Mesenteric fat pad (tissue), 1 donor: ENCODE measurements at places on chromosomes 7 and 10. TPM values are rescaled to one million over a fixed set of nuclear protein-coding genes. Genes with fewer than 3 reads are reported as not detected.

DNA sequence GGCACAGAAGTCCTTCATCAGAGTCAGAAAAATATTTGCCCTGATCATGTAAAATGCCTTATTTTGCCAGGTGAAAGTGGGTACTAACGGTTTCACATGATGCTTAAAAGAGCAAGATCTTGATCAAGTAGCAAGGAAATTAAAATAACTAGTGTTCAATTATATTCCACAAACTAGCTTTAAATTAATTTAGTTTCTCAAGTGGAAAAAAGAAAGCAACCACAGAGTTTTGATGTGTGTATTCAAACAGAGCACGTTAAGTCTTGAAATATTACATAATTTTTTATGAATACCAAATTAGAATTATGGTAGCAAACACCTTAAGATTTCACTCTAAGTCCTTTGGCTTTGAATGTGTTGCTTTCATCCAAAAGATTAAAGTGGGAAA is 47.3 kb downstream of the PIP4K2A start:
- DNase-seq = no peak

GRCh38 chr7:121873289-121874194 is 581 bp downstream of the PTPRZ1 start:
- DNase-seq = no peak

DNA sequence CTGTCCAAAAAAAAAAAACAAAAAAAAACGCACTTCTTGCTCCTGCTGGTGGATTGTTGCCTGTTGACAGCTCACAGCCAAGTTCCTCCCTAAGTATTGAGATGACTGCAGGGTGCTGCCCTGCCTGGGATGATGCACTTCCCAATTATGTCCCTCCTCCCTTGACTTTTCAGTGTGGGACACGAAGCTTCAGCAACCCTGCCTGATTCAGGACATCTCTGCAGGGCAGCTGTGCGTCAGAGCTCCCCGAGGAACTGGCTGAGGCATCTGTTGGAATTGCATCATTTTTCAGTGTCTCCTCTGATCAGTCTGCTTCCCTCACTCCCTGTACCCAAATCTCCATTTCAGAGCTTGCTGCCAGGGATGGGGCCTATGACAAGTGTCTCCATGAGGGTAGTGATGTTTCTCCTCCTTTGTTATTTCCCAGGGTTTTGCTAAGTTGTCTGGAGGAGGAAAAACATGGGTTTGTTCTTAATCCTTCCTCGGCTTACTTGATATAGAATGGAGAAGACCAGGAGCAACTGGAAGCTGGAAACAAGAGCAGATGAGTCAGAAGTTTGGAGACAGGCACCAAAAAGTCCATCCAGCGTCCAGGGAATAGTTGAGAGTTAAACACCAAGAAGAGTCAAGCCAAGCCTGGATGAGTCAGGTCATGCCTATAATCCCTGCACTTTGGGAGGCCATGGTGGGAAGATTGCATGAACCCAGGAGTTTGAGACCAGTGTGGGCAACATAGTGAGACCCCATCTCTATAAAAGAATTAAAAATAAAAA is 355.1 kb downstream of the GALNT17 start:
- no peak for DNase-seq

GRCh38 chr10:74949843-74950765 is 123.7 kb downstream of the KAT6B start:
- no peak for DNase-seq

- no peak for DNase-seq
These were observed 12.2 kb downstream of the BLNK start for GRCh38 chr10:96259150-96259549.

DNA sequence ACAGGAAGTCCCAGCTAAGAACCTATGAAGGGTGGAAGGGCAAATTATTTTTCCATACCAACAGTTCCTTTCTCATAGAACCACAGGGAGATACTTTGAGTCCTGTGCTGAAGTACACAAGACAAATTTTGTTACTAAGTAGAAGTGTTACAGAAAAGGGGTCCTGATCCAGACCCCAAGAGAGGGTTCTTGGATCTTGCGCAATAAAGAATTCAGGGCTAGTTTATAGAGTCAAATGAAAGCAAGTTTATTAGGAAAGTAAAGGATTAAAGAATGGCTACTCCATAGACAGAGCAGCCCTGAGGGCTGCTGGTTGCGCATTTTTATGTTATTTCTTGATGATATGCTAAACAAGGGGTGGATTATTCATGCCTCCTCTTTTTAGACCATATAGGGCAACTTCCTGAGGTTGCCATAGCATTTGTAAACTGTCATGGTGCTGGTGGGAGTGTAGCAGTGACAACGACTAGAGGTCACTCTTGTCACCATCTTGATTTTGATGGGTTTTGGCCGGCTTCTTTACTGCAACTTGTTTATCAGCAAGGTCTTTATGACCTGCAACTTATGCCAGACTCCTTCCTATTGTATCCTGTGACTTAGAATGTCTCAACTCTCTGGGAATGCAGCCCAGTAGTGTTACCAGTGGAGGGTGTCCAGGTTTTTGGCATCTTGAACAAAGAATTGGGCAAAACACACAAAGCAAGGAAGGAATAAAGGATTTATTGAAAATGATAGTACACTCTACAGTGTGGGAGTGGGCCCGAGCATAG is 409.4 kb downstream of the SH2D4B start:
- no peak for DNase-seq

DNA sequence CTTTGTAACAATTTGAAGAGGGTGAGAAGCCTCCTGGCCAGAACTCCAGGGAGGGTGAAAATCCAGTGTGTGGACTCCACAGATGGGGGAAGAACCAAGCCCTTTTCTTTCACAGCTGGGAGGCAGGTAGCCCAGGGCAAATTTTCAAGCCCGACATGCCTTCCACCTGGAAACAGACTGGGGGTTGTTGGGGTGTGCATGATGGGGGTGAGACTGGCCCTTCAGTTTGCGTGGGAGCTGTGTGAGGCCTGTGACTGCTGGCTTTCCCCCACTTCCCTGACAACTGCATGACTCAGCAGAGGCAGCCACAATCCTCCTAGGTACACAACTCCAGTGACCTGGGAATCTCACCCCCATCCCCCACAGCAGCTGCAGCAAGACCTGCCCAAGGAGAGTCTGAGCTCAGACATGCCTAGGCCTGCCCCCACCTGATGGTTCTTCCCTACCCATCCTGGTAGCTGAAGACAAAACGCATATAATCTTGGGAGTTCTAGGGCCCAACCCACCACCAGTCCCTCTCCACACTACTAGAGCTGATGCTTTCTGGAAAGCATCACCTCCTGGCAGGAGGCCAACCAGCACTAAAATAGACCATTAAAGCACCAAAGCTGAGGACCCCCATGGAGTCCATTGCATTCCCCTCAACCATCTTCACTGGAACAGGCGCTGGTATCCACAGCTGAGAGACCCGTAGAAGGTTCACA is 445.4 kb downstream of the TFEC start:
- DNase-seq = no peak

- DNase-seq = no peak
These were observed 139.8 kb downstream of the ADARB2 start for GRCh38 chr10:1597370-1598146.

DNA sequence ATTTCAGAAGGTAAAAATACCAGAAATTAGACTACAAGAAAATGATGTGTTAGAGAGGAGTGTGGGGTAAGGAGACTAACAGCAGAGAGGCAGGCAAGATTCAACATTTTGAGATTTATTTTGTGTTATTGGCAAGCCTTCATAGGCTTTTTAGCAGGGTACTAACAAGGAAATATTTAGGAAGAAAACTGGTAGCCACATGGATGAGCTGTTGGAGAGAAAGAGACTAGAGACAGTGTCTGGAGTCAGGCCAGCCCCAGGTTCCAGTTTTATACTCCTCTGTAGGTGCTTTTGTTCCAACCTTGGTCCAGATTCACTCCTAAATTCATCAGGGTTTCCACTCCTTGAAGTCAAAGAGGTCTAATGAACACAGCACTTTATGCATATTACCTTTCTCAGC is 41.1 kb downstream of the GPRIN2 start:
- DNase-seq = no peak

ANKRD30A gene
- 3.5 TPM for total RNA-seq

TMEM236 gene
- total RNA-seq = 3.0 TPM
